ENCODE measurements at places on chromosomes 6 and 20. TPM values are rescaled to one million over a fixed set of nuclear protein-coding genes. Genes with fewer than 3 reads are reported as not detected.

- DNase-seq = peak; percentile 10
Measured at GRCh38 chr6:149636124-149636523, 12.4 kb downstream of the KATNA1 start.

DNA sequence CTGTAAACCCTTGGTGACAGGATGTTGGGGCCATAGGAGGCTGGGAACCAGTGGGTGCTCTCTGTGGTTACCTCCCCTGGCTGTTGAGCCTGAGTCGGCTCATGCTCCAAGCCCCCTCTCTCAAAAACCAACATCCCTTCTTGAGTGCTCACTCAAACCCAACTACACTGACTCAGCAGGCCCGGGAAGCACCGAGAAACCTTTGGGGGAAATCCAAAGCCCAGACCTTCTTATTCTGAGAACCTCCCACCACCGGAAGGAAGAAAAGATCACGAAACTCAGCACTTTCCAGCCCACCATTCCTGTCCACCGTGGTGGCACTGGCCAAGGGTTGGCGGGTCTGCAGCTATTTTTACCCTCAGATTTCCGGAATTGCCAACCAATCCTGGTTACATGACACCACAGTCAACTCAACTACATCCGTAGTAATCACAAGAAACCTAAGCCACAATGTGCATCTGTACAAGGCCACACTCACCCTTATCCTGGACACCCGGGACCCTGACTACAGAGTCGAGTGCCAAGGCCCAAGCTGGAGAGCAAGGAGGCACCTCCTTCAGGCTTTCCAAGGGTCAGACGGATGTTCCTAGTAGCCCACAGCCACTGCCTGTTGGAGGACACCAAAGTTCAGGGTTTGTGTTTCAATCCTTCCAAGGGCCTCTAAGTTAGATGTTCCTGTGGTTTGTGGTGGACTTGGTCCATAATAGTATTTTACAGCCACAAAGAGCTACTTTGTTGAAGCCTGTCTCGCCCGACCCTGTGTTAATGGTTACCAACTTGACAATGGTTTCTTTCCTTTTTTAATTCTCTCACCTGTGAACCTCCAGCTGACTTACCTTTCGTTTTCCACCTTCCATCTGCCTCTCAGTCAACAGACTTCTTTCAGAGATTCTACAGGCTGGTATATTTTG, 317.0 kb downstream of the CDC5L start:
- DNase-seq = no peak

DNA sequence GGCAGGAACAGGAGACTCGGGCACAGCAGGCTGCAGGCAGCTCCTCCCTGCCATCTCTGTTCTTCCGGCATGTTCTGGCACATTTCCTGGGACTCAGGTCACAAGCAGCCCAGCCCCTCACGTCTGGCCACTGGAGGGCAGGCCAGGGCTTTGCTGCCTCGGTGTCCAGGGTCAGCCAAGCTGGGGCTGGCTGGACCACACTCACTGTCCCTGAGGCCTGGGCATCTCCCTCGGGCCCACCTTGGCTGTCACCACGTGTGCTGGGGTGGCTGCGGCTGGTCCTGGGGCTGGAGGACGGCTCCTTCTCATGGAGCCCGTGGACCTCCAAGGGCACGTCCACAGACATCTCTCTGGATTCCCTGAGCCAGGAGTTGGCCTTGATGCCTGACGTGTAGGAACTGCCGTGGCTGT, 18.5 kb downstream of the FRMD1 start:
- peak; percentile 16 for DNase-seq

DNA sequence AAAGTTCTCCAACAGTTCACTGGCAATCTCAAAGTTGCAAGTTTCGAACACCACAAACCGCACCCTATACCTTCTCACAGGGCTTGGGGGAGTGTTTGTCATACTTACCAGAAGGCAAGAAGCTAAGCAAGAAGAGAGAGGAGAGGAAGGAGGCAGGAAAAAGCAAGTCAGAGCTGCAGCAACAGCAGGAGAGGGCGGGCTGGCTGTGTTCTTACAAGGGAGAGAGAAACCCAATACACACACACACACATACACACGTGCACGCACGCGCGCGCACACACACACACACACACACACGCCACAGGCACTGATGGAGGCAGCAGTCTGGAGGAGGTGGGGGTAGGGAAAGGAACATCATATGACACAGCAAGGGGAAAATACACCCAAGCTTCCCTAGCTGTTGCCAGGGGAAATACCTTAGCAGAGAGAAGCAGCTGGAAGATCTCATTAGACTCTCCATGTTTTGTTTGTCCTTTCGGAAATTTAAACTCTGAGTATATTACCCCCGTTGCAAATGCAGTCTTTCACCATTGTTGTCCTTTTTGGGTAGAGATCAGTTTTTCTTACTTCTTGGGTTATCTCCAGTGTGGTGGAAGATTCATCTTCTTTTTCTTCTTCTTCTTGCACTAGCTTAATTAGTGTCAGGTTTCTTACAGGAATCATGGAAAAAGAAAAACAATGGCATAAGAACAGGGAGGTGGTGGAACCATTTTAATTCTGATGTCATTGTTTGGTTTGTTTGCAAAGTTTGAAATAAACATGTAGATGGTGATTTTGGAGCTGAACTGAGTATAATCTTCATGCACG, at the start of gene TXLNB:
TSS of gene TXLNB (minus strand) at position 186 of the 807 bp plus-strand sequence. CDS start 3,099 bp downstream, outside the sequence.
- DNase-seq = peak; percentile 93

- DNase-seq = no peak
Measured at GRCh38 chr6:15205321-15205720, 40.5 kb upstream of the JARID2 start.

TMEM200A gene
- 29.0 TPM for polyA plus RNA-seq

POM121L2 gene
- not detected for polyA plus RNA-seq

GRCh38 chr20:33744773-33745385, 13.1 kb downstream of the ZNF341 start:
- DNase-seq = no peak

DNA sequence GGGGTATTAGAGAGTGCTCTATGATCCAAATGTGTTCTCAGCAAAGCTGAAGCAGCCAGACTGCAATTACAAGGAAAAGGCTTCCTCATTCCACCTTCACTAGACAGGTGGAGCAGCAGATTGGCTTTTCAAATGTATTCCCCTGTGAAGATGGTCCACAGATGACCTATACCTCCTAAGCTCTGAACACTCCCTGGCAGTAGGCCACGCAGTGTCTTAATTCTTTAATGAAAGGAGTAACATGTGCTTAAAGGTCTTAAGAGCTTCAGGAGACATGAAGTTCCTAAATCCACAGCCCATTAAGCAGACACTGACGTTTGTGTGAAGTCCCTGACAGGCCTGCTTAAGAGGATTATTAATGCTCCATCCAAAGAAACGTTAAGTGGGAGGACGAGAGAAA, 138.9 kb upstream of the NUP153 start:
- no peak for DNase-seq

DNA sequence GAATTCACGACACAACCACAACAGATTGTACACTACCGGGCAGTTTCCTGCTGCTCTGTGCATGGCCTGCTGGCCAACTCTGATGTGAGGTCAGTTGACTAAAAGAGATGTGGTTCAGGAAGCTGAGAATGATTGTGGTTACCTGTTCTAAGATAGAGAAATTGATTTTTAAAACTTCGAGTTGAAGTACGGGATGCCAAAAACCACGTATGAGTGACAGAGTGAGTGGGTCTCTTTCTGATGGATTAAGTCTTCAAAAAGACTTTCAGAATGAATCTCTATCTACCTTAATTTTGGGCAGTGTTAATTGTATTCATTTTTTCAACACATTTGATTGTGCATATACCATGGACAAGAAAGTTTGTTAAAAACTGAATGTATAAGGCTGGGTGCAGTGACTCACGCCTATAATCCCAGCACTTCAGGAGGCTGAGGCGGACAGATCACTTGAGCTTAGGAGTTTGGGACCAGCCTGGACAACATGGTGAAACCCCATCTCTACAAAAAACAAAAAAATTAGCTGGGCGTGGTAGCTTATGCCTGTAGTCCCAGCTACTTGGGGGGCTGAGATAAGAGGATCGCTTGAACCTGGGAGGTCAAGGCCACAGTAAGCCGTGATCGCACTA, 121.2 kb downstream of the SGK1 start:
- DNase-seq = no peak

PGC gene
- not detected for polyA plus RNA-seq

DNA sequence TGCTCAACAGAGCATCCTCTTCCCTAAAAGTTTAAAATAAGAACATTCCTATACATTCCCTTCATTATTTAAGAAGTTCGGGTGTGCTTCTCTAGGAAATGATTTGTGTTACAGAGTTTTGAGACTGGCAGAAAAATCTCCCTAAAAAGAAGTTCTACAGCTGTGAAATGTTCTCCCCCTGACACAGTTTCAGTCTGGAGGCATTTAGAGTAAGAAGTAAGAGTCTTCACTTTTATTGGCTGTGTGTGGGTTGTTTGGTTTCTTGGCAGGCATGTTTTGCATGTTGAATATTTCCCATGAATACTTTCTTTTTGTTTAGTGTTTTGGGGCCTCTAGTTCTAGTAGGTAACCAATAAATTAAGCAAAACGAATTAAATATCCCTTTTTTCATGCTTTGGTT, 195.9 kb downstream of the TENT5A start:
- no peak for DNase-seq

DNA sequence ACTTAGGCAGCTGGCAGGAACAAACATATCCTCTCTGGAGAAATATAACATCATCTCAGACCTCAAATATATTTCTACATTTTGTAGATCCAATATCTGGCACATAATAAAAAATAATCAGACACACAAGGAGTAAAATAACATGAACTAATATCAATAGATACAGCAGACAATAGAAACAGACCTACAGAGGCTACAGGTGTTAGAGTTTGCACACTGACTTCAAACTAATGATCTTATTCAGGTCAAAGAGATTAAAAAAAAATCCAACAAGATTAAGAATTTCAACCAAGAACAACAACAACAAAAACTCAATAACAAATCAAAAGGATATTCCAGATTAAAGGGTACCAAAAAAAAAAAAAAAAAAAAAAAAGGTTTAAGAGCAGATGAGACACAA, 13.9 kb upstream of the CDYL start:
- no peak for DNase-seq

LAMP5 gene
- polyA plus RNA-seq = 0.12 TPM

- DNase-seq = no peak
Measured at GRCh38 chr20:13333793-13334192, 112.7 kb downstream of the ISM1 start.

DNA sequence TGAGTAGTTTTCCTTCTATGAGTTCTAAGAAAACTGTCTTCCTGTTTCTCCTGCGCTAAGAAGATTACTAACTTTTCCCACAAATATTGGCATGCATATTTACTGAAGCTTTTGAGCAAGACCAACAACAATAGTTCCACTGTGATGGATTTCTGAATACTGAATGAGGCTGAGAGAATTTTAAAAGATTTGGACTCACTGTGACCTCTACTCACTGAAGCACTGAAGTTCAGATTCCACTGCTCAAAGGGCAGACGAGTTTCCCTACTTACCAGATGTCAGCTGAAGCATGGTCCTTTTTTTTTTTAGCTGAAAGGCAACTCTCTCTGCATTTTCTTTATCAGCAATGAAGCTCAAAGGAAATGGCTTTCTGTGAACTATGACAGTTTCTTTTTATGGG, 718.5 kb downstream of the RFPL4B start:
- no peak for DNase-seq

GRCh38 chr6:151807513-151808370, at the start of gene ESR1:
Gene ESR1, plus strand, starts transcription at chr6:151807682. Its CDS starts 231 bp downstream, at chr6:151807913.
- DNase-seq = no peak

DNA sequence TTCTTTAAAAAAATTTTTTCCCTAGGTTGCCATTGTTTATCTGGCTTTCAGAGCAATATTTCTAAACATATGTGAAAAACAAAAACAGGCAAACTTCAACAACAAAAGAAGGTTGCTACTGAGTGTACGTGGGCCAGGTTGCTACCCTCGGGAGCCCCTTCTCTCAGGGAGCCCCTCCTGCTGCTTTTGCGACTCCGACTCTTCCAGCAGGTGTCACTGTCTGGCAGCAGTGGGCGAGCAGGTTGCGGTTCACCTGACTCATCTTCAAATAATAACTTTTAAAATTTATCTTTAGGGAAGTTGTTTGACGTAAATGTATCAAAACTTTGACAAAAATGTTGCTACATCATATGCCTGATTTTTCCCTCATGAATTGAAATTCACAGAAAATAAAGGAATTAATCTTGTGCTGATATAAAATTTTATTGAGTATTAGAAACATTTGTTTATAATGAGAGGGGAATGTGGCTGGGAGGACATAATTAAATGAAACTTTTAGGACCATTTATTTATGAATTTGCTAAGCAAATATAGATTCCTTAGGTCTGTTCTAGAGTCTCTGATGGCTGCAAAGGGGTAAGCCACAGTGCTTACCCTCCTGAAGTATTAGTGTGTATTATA, 138.8 kb downstream of the HIVEP1 start:
- no peak for DNase-seq

GRCh38 chr6:118680452-118681095, 29.2 kb upstream of the CEP85L start:
- no peak for DNase-seq

PTCRA gene
- polyA plus RNA-seq = not detected

- no peak for DNase-seq
Measured at GRCh38 chr6:134937426-134937825, 12.5 kb downstream of the ALDH8A1 start.

BTNL2 gene
- not detected for polyA plus RNA-seq

DNA sequence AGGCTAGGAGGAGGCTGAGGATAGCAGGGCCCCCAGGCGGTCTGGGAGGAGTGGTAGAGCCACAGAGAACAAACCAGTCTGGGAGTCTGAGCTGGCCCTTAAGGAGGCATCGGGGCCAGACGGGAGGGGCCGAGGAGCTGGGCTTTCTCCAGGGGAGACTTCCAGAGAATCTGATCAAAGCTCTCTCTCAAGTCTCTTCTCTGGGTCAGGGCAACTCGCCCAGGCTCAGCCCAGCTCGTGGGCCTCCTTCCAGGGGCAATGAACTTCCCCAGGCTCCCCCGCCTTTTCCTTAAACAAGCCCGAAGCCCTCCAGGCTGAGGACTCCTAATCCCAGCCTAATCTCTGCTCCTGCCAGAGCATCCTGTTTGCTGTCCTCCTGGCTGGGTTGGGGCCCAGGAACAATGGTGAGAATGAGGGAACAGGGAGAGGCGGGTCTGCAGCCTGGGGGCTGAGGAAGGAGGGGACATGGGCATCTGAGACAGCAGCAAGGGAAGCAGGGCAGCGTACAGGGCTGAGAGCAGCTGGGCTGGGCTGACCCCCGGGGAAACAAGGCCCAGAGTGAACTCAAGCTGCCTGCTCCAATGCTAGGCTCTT, 173.6 kb downstream of the ANKRD60 start:
- DNase-seq = no peak

RGS17 gene
- polyA plus RNA-seq = 8.9 TPM

ADGB gene
- not detected for polyA plus RNA-seq

STMND1 gene
- polyA plus RNA-seq = not detected

GRCh38 chr20:17520583-17520982, 10.6 kb downstream of the BFSP1 start:
- DNase-seq = no peak

Measured in AG04450 (cell line).